ENCODE measurements at places on chromosomes 11 and 22.
A peak's percentile ranks its signal among the peaks of the same experiment; 100 is the strongest.

DNA sequence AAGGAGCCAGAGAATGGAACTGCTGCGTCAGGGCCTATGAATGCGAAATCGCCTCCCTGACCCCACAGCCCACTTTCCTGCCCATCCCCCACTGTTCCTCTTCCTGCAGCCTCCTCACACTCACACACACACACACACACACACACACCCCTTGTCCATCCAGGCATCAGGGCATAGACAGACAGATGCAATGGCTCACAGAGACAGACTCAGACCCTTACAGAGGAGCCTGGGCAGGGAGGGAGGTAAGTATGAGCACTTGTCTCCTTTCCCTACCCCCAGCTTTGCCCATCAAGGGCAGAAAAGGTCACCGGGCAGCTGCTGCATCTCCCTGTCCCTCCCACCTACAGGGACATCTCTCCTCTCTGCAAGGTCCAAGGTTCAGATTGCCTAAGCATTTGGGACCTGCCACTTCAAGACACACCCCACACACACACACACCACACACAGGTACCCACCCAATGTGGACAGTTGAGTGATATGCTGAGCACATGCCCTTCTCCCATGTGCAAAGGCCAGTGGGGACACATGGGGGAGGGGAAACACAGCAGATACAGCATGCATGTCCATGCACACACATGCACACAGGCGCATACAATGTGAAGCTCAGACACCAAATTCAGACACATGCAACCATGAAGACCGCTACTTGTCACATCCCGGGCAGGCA, 2.0 kb upstream of the NRXN2 start:
- DNase-seq = no peak

DNA sequence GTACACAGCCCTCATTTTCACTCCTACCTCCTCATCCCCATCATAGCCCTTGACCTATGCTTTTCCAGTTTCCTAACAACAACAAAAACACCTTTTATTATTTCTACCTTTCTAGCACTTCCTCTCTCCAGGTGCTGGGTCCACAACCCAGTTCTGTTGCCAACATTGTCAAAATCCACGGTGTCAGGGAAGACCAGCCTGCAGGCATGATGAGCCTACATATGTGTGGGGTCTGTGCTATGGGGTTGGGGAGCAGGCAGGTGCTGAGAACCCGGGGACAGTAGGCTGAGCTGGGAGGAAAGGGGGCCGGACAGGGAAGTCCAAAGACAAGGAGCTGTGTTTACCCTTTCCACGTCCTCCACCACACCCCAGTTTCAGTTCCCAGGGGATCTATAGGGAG, 711 bp upstream of the ZPR1 start:
- DNase-seq = no peak

GRCh38 chr11:17714356-17714854, 5.0 kb upstream of the MYOD1 start:
- DNase-seq = no peak

GRCh38 chr11:72037554-72038311, 39.0 kb downstream of the IL18BP start:
- DNase-seq = no peak

DNA sequence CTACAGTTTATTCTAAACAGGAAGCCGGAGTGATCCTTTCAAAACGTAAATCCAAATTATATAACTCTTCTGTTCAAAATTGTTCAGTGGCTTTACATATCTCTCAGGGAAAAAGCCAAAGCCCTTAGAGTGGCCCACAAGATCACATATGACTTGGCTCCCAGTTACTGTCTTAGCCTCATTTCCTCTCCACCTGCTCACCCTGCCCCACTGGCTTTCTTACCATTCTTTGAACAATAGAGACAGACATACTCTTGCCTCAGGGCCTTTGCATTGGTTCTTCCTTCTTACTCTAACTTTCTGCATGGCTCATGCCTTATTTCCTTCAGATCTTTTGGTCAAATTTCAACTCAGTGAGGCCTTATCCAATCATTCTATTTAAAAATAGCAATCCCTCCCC, 52.1 kb downstream of the STIM1 start:
- no peak for DNase-seq

GRCh38 chr11:107928767-107929507, 689 bp downstream of the RAB39A start:
- no peak for DNase-seq

DNA sequence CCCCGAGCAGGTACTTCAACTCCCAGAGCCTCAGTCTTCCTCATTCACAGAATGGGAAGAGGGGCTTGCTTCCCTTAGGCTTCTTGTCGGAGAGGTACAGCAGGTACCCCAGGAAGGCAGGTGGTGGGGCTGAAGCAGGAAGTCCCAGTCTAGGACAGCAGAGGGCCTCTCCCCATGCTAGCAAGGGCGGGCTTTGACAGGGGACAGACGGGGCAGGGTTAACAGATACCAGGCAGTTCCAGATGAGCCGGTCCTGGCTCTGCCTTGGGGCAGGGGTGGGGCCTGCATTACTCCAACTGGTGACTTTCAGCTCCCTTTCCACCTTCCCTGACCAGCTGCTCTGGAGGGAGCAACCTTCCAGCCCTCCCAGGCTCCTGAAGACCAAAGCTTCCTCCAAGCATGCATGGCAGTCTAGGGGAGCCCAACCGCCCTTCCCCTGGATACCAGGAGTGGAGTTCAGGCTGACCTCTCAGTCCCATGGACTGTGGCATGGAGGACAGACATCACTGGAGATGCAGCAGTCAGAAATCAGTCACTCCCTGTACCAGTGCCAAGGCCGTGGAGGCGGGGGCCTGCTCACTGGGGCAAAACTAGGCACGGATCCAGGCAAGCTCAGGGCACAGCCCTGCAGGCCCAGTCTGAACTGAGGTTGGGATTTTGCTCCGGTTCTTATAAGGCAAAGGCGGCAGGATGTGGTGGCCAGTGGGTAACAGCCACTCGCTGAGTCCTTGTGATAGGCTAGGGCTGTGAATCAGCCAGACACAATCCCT, 60.5 kb downstream of the NAT10 start:
- DNase-seq = no peak

GRCh38 chr22:33539902-33540751, 380.1 kb downstream of the LARGE1 start:
- DNase-seq = no peak

DNA sequence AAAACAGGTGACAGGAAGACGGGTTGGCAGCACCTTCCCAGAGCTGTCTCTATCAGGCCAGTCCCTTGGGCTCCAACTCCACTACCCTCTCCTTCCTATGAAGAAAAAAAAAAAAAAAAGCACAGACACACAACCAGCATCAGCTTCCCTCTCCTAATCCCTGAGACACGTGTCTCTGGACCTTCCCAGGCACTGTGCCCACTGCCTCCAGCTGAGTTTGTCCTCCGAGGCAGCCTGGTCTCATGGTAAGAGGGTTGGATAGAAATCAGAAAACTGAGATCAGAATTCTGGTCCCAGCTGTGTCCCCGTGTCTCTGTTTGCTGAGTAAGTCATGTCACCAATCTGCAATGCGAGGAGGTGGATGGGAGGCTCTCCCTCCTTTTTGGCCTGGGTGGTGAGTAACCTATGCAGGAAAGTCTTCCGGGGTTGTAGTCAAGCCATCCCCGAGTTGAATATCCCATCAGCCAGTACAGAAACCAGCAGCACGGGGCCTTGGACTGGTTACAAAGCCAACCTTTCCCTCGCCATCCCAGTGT, 193.7 kb upstream of the TBCEL start:
- DNase-seq = no peak

- no peak for DNase-seq
Observed at GRCh38 chr11:107468596-107468995, 11.0 kb upstream of the CWF19L2 start.

GRCh38 chr11:105838668-105839384, 183.2 kb downstream of the MSANTD4 start:
- peak; percentile 1 for DNase-seq
